KBM-7 (cell line): ENCODE measurements at places on chromosomes 13 and 19.

GRCh38 chr13:94210816-94211215 is 268.7 kb downstream of the DCT start:
- DNase-seq: peak; percentile 48

- no peak for DNase-seq
These were observed 15.2 kb downstream of the SAE1 start for GRCh38 chr19:47145639-47146486.

DNA sequence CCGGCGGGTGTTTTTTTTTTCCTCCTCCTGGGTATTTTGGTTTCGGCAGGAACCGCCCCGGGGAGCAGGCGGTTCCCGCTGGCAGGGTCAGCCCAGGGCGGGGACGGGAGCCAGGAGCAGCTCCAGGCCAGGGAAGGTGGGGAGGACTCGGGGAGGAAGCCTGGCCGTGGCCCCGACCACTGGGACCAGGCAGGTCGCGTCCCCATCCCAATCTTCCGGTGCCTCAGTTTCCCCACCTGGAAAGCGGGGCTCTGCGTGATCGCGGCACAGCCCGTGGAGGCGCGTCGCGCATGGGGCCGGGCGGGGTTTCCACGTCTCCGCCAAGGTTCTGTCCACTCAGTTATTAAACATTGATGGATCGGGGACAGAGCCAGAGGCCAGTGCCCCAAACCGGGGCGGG is 34.8 kb downstream of the IL12RB1 start:
- no peak for DNase-seq

- peak; percentile 29 for DNase-seq
These were observed 3.5 kb upstream of the SBNO2 start for GRCh38 chr19:1177322-1178114.

DNA sequence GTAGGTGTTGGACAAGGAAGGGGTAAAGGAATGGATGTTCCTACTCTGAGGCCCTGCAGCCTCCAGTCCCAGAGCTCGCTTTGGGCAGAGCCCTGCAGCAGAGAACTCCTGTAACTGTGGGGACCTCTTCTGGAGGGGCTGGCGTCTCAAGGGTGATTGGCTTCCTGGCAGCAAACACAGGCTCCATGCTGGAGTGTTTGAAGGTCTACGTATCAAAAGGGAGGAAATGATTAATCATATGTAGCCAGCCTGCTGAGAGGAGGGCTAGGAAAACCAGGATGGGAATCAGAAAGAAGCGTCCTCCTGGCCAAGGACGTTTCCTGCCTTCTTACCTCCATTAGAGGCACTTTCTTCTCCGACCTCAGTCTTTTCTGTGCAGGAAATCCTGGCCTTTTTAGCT is 208.5 kb downstream of the TSHZ3 start:
- no peak for DNase-seq
